ENCODE measurements at places on chromosomes 12 and 14.

- no peak for DNase-seq
Observed at GRCh38 chr12:16369156-16369555, 21.7 kb downstream of the MGST1 start.

- no peak for DNase-seq
Observed at GRCh38 chr12:1930803-1931597, 12.5 kb upstream of the CACNA2D4 start.

DNA sequence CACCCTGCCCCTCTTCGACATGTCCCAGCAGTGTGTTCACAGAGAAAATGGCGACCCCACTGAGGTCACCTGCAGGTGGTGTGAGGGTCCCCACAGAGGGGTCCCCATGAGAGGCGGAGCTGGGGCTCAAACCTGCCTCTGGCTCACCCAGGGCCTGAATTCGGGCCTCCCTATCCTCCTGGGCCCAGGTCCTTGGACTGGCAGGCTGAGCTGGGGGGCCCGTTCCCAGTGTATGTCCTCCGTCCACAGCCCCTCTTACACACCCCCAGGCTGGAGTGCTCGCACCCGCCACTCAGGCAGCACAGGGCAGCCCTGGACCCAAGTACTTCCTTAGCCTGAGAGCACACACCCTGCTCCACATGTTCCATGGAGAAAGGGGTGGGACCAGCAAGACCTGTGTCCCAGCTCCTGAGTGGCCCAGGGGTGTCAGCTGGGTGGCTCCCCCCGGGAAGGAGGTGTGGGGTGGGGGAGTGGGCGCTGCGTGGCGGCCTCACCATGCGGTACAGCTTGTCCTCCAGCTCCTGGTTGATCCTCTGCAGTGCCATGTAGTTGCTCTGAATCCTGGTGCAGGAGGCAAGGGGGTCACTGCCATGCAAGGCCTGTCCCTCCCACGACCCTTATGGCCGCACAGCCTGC, 42.6 kb downstream of the BEGAIN start:
- DNase-seq, result no peak

DNA sequence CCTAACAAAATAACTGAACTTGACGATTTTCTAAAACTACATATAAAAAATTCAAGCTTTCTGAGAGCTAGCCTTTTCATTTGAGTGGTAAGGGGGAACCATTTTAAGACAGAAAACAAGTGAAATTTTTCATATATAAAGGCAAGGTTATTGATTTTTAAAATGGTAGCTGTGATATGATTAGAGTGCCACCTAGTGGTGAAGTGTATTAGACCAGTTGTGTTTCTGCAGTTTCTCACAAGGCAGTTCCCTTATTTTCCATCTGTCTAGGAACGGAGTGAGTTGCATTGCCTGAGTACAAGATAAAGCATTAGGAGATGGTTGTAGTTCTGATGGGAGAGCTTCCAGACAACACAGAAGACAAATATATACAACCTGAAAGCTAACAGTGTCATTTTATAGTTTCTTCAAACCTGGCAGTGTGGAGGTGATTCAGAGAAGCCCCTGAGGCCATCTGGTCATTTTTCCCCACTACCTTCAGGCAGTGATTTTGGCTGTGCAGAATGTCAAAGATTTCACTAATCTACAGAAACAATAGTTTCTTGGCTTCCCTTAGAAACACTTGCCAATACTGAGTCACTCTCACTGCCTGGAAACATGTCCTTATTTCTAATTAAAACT, 180.8 kb downstream of the C12orf50 start:
- no peak for DNase-seq

DNA sequence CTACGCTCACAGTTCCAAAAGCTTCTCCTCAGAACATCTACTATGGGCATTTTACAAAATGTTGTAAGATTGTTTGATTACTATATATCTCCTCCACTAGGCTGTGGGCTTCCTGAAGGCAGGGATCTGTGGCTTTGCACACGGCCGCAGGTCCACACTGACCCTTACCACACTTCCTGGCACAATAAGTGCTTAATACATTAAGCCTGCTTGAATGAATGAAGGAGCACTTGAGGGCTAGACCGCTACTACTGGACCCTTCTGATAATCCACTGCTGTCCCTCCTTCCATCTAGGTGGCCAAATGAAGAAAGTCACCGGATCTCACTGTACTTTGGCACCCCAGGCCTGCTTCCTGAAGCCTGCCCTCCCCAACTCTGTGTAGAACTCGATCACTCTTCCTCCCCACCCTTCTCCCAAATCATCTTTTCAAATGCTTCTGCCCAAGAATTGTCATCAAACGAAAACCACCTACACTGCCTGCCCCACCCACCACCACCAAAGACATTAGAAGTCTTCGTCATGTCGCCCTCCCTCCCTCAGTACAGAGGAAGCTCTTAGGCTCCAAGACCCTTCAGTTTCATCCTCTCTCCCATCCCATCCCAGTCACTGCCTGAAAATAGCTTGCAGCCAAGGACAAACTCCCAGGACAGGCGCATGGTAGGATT, 596 bp upstream of the ZBTB39 start:
- DNase-seq, result no peak

DNA sequence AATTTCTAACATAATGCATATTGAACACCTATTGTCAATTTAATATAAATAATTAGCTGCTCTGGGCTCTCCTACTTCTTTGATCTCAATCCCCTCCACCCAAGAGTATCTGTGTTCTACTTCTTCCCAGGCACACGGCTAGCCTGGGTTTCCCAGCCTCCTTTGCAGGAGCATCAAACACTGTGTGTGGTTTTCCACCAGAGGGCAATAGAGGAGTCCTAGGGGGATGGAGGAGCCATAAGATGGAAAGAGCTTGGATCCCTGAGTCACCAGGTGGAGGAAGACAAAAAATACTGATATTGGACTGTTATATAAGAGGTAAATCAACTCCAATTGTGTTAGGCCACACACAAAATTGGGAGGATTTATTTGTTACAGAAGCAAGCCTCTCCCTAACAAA, 333.7 kb downstream of the GLT1D1 start:
- DNase-seq, result no peak

DNA sequence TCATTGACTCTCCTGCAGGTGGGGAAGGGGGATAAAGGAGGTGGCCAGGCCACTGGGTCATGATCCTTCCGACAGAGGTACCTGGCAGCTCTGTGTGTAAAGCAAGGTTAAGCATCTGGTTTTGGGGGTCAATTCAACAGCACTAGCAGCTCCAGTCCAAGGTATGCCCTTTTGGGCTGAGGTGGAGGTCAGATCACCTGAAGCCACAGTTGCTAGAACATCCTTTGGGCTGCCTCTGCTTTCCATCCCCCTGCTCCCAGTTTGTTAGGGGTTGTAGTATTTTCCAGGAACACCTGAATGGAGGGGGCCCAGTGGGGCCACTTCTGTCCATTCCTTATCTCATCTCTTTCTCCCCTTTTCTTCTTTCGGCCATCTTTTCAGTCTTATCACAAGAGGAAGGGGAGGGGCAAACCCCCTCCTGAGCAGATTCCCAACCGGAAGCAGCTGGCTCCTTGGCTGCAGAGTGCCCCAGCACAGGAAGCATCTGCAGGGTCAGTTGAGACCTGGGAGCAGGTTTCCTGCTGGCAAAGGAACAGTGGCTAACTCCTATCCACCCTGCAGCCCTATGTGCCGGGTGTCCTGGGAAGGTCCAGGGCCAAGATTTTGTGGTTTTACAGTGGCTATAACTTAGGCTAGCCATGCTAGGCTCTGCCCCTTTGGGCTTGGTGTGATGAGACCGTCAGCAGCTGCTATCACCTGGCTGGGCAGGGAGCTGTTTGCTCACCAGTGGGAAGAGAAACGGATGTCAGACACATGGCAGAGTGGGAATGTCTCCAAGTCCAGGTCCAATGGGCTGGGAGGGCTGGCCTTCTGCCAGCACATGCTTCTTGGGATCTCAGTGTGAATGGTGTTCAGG, 40.2 kb downstream of the SH2B3 start:
- DNase-seq, result no peak

DNA sequence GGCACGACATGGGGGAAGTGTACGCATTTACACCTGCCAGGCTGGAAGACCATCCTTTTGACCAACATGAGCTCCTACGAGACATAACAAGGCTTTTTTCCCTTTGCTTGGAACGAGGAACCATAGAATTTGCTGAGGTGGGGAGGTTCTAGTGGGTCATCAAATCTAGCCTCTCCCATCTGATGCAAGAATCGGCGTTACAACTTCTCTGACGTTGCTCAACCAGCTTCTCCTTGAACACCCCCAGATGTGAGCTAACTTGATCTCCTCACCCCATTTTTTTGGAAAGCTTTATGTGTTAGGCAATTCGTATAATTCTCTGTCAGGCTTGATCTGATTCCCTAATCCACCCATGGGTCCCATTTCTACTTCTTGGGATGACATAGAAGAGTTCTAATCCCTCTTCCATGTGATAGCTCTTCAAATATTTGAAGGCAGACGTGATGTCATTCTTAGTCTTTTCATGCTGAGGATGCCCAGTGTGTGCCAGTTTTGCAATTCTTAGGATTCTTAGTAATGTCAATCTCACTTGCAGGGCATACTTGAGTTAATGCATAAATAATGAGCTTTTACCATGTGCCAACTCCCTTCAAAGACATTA, 163.6 kb upstream of the PARP11 start:
- no peak for DNase-seq

GRCh38 chr12:89051065-89051677, 301.1 kb downstream of the DUSP6 start:
- no peak for DNase-seq

DNA sequence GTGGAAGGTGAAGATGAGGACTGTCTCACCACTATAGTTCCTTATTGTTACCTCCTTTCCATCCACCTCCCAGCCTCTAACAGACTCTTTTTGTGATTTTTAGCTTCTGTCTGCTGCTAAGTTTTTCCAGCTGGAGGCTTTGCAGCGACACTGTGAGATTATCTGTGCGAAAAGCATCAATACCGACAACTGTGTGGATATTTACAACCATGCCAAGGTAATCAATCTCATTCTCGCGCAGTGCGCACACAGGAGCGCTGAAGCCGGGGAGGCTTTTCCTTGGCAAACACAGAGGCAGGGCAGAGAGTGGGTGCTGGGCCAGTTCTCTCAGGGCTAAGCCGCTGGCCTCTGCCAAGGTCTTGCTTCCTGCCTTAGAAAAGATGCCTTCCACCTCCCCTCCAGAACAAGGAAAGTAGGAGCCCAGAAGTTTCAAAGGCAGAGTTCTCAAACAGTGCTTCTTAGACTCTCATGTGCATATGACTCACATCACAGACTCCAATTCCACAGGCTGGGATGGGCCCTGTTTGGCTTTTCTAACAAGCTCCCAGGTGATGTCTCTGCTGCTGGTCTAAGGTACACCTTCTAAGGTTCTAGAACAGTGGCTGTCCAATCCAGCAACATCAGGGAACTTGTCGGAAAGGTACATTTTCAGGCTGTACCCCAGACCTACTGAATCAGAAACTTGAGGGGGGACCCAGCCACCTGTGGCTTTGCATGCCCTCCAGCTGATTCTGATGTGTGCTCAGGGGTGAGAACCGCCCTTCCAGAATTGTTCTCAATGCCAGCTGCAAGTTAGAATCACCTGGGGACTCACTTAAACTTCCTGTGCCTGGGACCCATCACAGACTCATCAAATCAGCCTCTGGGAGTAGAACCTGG, 33.8 kb upstream of the PWP1 start:
- DNase-seq, result no peak

GRCh38 chr12:45863332-45863731, 127.0 kb downstream of the SCAF11 start:
- DNase-seq, result no peak

DNA sequence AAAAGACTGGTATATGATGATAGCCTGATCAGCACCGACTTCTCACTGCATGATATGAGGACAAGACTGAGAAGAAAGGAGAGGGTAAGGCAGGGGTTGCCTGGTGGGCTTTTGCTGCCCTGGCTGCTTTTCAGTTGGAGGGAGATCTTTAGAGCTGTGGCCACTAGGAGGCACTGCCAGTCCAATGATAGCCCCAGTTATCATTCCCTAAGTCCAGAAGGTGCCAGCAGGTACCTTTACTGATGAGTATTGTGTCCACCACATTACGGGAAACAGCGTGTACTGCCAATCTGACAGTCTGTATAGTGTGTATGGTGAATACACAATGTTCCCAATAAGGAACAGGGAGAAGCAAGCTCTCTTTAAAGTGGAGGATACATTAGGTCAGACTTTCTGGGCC, 55.8 kb upstream of the CCDC175 start:
- DNase-seq, result no peak

GRCh38 chr14:52399104-52399503, 85.0 kb downstream of the PTGER2 start:
- no peak for DNase-seq

DNA sequence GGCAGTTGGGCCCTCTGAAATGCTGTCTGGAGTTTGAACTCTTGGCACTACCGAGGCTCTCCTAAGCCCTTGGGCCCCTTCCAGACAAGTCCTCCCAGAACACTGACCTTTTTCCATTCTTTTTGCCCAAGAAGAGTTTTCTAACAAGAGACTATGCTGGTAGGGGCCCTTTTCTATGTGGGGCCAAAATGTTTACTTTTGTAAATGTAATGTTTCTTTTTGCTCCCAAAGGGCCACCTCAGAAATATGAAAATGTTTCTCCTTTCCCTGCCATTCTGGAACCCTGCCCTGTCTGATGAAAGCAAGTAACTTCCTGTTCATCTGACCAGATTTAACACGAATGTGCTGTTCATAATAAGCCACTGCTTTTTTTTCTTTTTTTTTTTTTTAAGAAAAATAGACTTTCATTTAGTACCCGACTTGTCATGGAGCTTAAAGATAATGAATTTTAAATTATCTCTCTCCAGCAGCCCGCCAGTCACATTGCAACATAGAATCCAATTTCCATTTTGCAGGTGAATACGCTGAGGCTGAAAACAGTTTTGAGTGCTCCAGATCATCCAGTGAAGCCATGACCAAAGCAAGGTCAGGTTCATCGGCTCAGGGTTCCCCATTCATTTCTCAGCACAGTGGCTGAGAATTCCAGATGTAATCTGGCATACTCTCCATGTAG, 169.9 kb downstream of the DPF3 start:
- no peak for DNase-seq

GRCh38 chr14:51680031-51680430, 28.3 kb downstream of the FRMD6 start:
- DNase-seq, result no peak

GRCh38 chr12:52341066-52341580, 19.9 kb upstream of the KRT83 start:
- DNase-seq, result no peak

GRCh38 chr12:70852416-70853150, 68.0 kb downstream of the PTPRR start:
- DNase-seq, result no peak

- DNase-seq, result no peak
Observed at GRCh38 chr12:119044094-119044493, 62.8 kb downstream of the SRRM4 start.

DNA sequence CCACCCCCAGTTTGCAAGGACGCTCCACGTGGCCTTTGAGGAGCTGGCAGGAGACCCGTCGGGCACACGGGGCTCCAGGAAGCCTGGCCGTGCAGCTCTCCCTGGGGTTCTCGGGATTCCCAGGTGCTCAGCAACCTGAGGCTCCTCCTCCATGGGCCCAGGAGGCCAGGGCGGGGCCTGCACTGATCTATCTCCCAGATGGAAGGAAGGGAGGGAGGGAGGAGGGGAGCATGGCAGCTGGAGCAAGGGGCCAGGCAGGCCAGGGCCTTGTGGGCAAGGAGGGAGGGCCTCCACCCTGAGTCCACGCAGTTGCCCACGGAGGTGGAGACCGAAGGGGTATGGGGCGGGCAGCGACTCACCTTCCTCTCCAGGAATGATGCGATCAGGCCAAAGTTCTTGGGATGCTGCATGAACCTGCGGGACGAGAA, 127.3 kb downstream of the RFLNA start:
- no peak for DNase-seq

GRCh38 chr12:66115071-66115600, 15.4 kb downstream of the LLPH start:
- DNase-seq, result no peak
